ENCODE measurements at places on chromosomes 5 and 9.

DNA sequence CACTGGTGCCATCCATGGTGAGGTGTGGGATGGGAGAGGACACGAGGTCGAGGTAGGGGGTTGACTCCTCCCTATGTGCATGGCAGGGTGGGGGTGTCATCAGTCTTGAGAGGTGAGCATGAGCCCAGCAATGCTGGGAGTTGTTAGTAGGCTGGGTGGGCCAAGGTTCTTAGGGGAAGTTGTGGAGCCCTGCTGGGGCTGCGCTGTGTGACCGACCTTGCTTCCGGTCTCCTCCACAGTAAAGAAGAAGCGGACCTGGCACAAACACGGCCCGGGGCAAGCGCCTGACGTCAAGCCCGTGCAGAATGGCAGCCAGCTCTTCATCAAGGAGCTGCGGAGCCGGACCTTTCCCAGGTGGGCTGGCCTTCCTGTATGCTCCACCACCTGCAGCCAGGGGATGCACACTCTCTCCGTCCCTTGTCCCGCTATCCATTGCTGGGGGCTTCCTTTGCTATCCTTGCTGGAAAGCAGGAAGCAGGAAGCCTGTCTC is 59.8 kb downstream of the PHF2 start:
- DNase-seq: no peak

DNA sequence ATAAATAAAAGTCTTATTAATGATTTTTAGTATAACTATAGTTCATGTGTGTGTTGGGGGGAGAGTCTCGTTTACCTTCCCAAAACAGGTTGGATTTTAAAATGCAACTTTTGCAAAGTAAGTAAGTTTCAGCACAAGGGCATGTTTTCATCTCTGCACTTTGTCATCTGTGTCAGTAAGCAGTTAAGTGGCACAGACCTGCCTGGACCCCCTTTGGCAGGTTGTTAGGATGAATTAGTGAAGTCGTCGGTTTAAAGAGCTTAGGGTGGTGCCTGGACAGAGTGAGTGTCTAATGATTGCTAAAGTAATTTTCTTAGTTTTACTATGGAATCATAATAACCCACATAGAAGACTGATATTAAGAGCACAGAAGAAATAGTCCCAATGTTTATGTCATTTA is 74.9 kb downstream of the TRIO start:
- no peak for DNase-seq

- no peak for DNase-seq
These were observed 51.0 kb downstream of the PTPDC1 start for GRCh38 chr9:94135222-94135621.

DNA sequence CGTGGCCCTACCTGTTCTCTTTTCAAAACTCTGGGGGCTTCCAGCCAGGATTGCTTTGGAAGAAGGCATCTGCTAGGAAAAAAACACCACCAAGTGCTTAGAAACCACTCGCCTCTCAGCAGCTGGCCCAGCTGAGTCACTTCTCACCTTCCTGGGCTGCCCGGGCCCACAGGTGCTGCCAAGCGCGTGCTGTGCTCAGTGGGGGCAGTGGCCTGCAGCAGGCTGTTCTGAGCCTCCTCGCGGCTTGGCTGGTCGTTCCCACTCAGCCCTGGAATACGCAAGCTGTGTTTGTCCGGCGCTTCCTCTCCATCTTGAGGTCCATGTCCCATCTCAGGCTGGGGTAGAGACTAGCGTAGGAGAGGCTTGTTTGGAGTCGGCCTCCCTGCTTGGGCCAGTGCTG is 102.5 kb upstream of the FCN2 start:
- DNase-seq: no peak

- DNase-seq: no peak
These were observed 71.0 kb upstream of the ICE1 start for GRCh38 chr5:5351288-5351979.

DNA sequence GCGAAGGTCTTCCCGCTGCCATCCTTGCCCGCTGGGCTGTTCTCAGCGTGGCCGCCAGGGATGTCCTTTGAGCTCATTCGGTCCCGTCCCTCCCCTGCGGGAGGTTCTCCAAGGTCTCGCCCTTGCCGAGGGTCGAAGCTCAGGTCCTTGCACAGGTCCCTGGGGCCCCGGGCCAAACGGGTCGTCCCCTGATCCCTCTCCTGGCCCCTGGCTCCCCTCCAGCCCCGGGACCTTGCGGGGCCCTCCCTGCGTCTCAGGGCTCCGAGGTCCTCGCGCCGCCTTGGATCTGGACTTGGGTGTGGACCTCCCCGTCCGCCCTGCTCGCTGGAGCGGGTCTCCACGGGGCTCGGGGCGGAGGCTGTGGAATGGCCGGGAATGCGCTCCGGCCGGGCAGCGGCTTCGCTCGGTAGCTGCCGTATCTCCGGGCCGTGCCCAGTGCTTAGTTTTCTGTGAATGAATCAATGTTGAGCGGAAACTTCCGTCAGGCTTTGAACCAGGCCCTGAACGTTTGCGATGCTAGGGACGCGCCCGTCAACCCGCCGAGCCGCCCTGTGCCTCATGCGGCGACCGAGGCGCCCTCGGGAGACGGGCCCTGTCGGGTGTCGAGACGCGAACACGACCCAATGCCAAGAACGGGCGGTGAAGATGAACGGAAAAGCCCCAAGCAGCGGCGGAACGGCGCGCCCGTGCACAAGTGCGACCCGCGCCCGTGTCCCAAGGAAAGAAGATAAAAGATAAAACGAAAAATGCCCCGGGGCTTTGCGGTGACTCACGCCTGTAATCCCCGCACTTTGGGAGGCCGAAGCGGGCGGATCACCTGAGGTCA is 780 bp downstream of the RNU6ATAC start:
- no peak for DNase-seq

GRCh38 chr5:124309241-124309980 is 437.0 kb downstream of the ZNF608 start:
- no peak for DNase-seq

DNA sequence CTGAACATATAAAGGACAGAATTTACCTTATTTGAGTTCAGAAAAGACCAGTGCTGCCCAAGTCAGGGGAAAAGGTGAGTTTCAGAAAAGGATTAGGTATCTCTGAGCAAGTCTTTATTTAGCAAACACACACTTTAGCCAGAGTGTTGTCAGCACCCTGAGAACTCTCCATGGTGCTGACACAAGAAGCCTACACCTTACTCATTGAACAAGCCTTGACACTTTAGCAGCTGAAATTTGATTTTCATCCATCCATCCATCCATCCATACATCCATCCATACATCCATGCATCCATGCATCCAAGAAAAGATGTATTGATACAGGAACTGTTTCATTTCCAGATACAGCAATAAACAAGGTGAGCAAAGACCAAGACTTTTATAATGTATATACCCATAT is 311.2 kb downstream of the TRIM32 start:
- no peak for DNase-seq

GRCh38 chr9:99986642-99987041 is 80.2 kb downstream of the STX17 start:
- DNase-seq: no peak

DNA sequence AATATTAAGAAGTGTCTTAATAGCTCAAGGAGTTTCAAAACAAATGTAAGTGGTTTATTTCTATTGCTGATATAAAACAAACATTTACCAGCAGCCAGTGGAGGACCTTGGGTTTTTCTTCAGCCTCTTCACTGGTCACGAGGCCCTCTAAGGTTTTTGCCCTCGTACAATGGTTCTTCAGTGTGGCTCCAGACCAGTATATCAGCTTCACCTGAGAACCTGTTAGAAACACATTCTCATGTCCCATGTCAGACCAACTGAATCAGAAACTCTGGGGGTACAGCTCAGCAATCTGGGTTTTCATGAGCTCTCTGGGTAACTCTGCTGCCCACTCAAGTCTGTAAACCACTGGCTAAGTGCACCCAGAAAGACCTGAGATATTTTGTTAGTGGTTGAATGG is 12.9 kb downstream of the WWC1 start:
- DNase-seq: no peak

DNA sequence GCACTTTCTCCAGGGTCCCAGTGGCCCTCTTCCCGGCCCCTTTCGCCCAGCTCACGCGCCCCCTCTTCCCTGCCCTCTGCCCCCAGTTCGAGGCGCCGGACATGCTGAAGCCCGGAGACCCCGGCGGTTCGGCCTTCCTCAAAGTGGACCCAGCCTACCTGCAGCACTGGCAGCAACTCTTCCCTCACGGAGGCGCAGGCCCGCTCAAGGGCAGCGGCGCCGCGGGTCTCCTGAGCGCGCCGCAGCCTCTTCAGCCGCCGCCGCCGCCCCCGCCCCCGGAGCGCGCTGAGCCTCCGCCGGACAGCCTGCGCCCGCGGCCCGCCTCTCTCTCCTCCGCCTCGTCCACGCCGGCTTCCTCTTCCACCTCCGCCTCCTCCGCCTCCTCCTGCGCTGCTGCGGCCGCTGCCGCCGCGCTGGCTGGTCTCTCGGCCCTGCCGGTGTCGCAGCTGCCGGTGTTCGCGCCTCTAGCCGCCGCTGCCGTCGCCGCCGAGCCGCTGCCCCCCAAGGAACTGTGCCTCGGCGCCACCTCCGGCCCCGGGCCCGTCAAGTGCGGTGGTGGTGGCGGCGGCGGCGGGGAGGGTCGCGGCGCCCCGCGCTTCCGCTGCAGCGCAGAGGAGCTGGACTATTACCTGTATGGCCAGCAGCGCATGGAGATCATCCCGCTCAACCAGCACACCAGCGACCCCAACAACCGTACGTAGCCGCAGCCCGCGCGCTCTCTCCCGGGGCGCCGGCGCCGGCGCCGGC is 1.0 kb downstream of the PRDM6 start:
- no peak for DNase-seq

DNA sequence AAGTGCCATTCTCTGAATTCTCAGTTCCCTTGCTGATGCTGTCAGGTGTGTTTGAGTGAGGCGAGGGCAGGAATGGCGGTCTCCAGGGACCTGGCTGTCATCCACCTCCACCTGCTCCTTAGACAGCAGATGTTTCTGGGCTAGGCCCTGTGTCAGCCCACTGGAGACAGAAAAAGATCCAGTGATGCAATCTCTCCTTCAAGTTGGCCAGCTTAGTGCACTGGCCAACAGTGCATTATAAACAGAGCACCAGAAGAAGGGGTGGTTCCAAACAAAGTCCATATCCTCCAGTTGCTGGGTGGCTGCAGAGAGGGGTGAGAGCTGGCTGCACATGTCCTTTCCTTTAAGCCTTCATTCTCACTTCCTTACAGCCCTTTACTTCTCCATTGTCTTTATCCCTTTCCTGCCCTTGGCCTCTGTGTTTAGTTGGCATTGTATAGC is 26.5 kb downstream of the NANS start:
- DNase-seq: no peak

DNA sequence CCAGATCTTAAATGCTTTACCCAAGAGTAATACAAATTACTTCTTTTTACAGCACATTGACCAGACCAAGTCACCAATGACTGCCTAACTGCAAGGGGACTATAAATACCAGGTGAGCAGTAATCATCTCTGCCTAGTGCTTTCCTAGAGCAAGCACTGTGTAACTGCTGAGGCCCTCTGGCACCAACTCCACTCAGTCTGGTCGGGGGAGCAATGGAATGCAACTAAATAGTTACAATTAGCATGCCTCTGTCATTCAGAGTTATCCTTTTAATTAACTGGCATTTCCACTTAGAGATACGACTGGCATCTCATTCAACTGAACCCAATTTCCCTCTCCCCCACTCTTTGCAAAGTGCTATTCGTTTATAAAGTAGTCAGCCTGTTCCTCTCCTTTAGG is 1309.1 kb upstream of the DMAC1 start:
- no peak for DNase-seq

GRCh38 chr9:93060746-93061259 is 2.3 kb downstream of the SUSD3 start:
- DNase-seq: no peak

DNA sequence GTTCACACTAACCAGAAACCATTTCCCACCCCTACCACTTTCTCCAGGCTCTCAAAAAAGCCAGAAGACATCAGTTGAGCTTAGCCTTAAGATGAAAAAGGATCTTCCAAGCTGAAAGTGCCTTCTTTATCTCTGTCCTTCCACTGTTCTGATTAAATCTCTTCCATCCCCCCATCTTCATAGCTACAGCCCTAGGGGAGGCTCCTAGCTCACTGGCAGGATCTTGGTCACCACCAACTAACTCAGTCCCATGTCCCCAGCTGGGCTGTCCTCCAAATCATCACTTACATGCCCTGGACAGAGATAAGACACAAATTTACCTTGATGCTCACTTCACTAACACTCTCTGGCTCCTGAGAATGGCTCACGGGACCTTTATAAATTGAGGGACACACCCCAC is 14.3 kb downstream of the LCP2 start:
- DNase-seq: no peak

GRCh38 chr5:150323092-150323491 is 20.4 kb upstream of the ARSI start:
- no peak for DNase-seq

DNA sequence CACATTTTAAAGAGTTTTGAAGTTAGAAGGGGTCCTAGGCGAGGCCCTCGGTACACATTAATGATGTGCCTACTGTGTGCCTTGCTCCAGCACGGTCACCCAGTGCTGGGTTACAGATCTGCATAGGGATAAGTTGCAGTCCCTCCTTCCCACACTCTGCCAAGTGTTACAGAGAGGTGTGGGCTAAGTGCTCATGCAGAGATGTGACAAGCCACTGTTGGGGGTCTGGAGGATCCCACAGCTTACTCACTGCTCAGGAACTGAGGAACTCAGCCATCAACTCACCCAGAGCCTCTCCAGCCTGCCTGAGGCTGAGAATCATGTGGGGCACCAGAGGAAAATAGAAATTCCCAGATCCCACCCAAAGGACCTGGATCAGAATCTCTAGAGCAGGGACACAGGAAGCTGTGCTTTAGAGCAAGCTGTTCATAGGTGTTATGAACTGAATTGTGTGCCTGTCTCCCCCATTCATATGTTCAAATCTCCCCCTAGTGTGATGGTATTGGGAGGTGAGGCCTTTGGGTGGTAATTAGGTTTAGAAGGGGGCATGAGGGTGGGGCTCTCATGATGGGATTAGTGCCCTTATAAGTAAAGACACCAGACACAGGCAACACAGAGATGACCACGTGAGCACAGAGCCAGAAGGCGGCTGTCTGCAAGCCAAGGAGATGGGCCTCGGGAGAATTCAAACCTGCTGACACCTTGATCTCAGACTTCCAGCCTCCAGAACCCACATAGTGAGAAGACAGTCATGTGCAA is 164.1 kb downstream of the HSD17B3 start:
- DNase-seq: no peak

DNA sequence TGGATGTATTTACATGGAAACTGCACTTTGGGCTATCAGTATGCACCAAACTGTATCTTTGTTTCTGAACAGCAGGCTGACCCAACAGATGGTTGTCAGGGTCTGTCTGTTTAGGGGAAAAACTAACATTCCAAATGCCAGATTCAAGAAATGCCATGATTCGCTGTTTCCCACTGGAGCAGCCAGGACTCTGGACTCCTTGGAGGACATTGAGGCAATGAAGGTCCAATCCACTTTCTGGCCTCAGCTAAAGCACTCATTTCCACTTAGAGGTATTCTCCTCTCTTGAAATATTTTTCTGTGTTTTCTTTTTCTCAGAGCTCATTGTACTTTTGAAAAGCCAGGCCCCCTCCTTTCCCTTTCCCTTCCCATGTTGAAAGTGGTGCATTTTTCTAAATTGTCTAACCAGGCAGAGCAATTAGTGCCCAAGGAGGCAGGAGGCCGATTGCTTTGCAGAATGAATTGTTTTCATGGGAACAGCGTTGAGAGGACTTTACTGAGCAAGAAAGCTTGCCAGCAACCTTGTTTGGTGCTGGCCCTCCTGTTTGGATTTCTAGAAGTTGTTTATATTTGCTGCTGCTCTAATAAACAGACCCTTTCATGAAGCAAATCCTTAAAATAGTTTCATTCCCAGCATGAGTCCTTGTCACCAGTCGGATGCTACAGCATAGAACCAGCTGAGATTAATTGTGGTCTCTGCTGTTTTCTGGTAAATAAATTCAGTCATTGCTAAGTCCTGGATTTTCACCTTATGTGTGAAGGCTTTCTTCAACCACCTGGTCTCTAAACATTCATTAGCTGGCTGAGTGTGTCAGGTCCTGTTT is 132.8 kb upstream of the TAF11L2 start:
- no peak for DNase-seq

Measured in NCI-H1417 treated with DMSO at 0.1 percent for 48 hours (cell line).